ENCODE measurements at places on chromosomes 1 and 21.

DNA sequence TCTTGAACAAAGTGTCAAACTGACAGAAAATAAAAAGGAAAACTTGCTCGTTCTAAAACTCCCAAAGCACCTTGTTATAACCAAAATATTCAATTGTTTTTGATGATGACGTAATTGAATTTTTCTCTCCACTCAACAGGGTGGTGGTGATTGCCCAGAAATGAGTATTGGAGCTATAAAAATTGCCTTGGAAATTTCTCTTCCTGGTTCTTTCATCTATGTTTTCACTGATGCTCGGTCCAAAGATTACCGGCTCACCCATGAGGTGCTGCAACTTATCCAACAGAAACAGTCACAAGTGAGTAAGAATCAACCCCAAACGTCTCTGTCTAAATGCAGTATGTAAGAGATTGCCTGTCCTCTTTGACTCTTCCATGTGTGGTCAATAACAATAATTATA is 130.1 kb downstream of the HMCN1 start:
- DNase-seq = no peak

GRCh38 chr1:21703318-21703963 is 34.3 kb upstream of the RAP1GAP start:
- DNase-seq = no peak

DNA sequence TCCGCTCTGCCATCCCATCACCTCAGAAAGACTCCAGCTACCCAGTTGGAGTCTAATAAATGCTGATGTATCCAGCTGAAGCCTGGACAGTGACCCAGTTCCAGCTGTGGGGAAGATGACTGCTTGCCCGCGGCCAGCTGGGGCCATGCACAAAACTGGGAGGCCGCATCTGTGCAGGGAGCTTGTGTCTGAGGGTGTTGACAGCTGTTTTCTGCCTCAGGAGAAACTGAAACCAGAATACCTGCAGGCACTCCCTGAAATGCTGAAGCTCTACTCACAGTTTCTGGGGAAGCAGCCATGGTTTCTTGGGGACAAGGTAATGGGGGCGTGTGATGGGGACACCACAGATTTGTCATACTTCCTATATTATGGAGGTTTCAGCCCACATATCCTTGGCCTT is 3.2 kb downstream of the GSTM2 start:
- DNase-seq = no peak

DNA sequence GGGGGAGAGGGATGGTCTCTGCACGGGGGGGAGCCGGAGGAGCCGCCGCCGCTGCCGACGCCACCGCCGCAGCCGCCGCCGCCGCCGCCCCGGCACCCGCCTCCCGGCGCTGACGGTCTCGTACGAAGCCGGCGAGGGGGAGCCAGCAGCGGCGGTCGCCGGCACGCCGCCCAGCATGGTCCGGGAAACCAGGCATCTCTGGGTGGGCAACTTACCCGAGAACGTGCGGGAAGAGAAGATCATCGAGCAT is 311 bp downstream of the SPEN start:
- no peak for DNase-seq

DNA sequence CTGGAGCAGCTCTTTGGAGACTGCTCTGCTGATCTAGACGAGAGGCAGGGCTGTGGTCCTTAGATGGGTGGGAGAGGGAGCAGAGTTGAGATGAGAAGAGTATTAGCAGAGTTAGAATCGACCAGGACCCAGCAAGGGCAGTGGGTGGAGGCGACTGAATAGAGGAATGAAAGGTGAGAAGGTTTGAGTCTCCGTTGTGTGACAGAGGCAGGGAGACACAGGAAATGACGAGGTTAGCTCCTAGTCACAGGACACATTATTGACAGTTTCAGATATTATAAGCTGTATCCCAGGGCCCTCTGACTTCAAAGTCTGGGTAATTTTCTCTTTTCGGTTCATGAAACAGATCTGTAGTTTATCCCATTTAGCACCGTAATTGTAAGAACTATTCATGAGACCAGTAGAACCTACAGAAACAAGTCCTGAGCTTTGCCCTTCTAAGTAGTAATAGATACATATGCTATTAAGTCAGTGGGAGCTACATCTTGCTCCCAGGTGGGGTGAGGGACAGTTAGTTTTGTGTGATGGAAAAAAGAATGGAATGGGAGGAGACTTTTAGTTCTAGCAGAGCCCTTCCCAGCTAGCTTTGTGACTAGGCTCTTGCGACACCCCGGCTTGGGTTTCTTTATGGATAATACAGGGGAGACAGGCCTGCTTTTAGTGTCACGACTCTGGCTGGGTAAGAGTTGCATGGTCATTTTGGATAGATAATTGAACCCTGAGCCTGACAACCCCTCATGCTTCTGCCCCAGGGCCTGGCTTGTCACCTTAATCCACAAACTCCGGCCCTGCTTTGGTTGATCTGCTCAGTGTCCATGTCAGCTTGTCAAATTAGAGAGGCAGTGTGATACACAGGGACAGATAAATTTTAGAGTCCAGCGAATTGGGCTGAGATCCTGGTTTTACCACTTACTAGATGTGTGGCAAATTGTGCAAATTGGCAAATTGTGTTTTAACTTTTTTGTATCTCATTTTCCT is 70.2 kb downstream of the UCK2 start:
- no peak for DNase-seq

DNA sequence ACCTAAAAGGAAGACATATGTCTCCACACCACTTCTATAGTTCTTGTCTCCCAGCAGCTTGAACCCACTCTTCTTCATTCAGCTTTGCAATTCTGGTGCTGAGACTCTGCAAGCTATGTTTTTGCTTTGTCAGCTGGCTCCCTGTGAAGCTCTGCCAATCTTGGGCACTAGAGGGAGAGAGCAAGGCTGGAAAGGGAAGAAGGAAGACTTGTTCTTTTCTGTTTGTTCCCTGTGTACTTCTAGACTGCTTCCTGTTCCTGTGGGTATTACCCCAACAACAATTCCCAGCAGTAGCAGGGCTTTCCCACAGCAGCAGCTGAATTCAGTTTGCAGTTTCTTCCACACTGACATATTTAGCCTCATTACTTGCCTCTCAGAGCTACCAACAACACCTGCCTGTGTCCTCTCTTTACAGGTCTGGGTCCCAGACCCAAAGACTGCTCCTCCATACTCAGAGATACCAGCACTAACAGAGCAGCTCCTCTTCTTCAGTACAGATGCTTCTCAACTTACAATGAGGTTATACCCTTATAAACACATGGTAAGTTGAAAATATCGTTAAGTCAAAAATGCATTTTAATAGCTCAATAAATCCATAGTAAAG is 275.2 kb upstream of the NEGR1 start:
- DNase-seq = no peak

GRCh38 chr1:107793896-107794453 is 171.0 kb downstream of the VAV3 start:
- no peak for DNase-seq

DNA sequence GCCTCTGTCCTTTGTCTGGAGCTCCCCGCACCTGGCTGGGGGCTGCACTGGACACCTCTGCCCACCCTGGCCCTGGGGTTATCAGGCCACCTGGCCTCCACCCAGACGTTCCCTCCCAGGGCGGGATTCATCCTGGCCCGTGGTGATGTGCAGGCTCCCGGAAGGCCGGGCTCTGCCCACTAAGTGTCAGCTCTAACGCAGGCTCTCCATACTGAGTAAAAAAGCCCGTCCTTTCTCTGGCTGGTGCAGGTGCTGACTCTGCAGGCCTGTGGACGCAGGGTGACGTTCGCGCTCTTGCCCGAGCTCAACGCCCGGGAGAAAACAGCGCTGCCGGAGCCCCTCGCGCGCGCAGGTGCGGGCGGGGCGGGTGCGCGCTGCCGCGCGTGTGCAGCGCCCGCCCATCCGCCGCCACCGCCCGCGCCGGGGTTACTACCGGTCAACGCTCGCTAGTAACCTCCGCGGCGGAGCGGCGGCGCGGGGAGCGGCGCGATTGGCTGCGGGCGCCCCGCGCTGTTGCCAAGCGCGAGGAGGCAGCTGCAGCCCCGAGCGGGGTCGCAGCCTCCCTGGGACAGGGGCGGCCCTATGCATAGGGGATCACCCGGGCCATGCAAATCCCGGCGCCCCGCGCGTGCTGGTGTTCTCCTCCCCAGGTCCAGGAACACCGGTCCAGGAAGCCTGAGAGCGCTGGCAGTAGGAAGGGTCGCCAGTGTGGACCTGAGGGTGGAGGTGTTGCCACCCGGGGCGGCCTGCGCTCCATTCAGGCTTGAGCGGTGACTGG is 15.7 kb downstream of the ABCG1 start:
- no peak for DNase-seq

DNA sequence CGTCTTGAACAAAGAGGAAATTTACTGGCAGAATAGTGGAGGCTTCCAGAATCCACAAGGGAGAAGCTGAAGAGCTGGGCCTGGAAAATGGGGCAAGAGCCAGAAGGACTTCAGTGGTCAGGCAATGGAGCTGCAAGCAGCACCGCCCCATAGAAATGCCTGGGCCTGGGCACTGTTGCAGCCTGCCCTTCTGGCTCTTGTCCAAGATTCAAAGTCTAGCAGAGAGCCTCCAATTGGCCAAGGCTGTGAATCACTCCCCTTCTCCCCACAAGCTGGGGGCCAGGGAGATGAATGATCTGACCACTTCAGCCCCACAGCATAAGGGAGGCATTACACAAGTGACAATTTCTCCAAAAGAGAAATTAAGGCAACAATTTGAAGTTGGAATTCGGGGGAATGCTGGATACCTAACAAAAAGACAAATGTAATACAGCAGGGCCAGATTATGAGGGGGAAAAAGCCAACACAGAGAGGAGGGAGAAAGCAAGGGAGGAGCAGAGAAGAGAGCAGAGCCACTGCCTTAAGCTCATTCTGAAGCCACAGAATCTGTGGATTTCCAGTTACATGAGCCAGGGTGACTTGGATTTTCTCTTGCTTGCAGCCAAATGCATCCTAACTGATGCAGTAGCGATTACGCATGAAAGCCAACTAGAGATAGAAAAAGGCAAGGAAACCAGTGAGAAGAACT is 80.3 kb downstream of the LRIG2 start:
- no peak for DNase-seq

DNA sequence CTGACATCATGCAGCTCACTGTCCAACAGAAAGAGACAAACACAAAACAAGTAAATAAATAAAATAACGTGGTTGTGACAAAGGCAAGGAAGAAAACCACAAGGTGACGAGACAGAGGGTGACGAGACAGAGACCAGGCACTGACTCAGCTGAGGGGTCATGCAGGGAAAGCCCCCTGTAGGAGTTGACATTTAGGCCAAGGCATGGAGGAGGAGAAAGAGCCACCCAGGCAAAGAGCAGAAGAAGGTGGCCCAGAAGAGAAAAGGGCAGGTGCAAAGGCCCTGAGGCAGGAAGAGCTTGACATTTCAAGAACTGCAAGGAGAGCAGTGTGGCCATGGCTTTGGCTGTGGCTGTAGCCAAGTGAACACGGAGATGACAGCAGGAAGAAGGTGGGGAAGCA is 65.1 kb upstream of the ID3 start:
- no peak for DNase-seq

DNA sequence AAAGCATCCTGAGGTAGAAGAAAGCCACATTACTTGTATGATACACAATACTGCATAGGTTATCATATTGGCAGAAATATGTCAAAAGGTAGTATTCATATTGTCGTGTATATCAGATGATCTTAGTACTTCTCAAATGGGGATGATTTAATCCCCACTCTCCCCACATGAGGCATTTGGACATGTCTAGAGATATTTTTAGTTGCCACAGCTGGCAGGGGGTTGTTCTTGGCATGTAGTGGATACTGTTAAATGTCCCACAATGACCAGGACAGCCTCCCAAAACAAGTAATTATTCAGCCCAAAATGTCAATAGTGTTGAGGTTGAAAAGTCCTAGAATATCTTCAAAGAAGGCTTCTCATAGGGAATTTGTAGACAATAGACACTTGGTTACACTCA is 162.8 kb downstream of the NEGR1 start:
- no peak for DNase-seq

DNA sequence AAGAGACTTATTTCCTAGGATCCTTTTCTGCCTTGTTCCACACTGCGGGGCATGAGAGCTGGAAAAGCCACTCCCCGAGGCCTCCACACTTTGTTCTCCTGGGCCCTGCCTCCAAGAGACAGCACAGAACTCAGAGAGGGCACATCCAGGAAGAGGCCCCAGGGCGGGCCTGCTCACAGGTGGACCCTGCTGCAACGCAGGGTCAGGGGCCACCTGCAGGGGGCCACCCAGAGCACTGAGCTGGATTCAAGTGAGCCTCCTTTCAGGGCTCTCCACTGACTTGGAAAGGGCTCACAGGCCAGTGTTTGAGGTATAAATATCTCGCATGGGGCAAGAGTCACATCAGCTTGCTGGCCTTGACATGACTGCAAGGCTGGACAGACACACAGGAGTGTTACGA is 4.8 kb downstream of the RGS16 start:
- DNase-seq = no peak

DNA sequence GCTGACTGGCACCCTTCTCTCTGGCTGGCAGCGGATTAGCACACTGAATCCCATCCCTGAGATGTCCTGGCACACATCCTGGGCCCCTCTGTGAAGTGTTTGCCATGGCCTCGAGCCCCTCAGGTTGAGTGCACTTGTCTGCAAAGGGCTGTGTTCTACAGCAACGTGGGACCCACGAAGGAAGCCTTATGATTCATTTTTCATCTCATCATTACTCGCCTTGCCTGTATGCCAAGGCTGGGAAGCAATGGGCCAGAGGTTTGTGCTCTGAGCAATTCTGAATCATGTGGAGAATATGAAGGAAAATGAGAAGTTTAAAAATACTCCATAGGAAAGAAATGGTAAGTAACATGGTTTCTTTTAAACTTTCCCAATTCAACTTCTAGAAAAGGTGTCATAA is 124.8 kb upstream of the LMO4 start:
- no peak for DNase-seq

DNA sequence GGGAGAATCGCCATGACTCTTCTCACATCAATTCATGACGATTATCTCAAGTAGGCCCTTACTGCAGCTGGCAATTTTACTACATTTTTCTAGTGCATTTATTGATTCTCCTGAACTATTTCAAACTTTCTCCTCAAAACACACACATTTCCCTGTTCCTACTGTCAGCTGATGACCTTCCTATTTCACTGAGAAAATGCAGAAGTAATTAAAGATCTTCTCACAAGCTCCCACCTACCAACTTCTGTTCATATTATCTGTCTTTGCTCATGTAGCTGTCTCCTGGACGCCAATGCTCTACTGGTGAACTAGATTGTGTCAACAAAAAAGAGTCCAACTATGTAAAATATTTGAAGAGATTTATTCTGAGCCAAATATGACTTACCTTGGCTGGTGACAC is 36.4 kb upstream of the FASLG start:
- DNase-seq = no peak

DNA sequence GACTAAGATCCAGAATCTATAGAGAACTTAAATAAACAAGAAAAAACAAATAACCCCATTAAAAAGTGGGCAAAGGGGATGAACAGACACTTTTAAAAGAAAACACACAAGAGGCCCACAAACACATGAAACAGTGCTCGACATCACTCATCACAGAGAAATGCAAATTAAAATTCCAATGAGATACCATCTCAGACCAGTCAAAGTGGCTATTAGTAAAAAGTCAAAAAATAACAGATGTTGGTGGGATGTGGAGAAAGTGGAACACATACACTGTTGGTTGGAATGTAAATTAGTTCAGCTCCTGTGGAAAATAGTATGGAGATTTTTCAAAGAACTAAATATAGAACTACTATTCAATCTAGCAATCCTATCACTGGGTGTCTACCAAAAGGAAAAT is 143.1 kb downstream of the IFI44 start:
- no peak for DNase-seq
